ENCODE measurements at places on chromosomes 4 and X.
A peak's percentile ranks its signal among the peaks of the same experiment; 100 is the strongest.

DNA sequence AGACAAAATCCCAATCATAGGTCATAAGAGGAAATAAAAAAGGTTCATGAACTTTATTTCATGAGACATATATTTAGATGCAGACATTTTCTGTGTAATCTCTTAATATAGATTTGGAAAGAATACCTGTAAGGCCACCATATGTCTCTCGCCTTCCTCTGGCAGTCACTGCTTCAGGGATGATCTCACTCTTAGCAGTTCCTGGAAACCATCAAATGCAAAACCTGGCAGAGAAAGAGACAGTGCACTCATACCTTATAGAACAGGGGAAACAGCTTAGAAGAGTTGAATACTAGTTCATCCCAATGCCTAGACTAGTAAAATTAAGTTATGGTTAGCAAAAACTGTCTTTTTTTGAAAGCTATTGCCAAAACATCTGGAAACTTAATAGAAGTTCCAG is 243.3 kb downstream of the GASK1B start:
- H3K4me1 ChIP-seq, result no peaks in the 10 kb centered on the region
- no peaks in the 10 kb centered on the region for H3K36me3 ChIP-seq
- no peak for DNase-seq
- no peaks in the 10 kb centered on the region for H3K27me3 ChIP-seq
- H3K4me3 ChIP-seq, result no peak overlapping the region

- H3K4me1 ChIP-seq, result no peaks in the 10 kb centered on the region
- H3K36me3 ChIP-seq, result no peaks in the 10 kb centered on the region
- no peak overlapping the region for H3K4me3 ChIP-seq
- DNase-seq, result no peak
Measured at GRCh38 chrX:11555759-11556158, 110.0 kb downstream of the ARHGAP6 start.

DNA sequence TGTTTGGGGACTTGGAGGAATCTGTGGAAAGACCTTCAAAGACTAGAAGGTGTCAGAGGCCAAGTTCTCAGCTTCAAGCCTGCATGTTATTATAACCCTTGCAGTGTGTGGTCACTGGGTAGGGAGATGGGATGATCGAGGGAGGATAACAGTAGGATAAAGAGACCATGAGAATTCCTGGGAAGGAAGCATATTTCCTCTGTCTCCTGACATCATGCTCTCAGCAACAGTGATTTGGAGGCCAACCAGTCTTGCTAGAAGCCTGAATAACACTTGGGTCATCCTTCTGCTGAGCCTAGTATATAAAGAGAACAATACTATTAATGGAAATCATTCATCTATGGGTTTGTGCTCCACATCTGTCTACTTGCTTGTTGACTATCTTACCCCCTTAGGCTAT is 40.9 kb upstream of the ANXA3 start:
- H3K4me3 ChIP-seq, result no peak overlapping the region
- peaks cover 6% of the 10 kb centered on the region for H3K27me3 ChIP-seq
- H3K36me3 ChIP-seq, result no peaks in the 10 kb centered on the region
- no peaks in the 10 kb centered on the region for H3K4me1 ChIP-seq

DNA sequence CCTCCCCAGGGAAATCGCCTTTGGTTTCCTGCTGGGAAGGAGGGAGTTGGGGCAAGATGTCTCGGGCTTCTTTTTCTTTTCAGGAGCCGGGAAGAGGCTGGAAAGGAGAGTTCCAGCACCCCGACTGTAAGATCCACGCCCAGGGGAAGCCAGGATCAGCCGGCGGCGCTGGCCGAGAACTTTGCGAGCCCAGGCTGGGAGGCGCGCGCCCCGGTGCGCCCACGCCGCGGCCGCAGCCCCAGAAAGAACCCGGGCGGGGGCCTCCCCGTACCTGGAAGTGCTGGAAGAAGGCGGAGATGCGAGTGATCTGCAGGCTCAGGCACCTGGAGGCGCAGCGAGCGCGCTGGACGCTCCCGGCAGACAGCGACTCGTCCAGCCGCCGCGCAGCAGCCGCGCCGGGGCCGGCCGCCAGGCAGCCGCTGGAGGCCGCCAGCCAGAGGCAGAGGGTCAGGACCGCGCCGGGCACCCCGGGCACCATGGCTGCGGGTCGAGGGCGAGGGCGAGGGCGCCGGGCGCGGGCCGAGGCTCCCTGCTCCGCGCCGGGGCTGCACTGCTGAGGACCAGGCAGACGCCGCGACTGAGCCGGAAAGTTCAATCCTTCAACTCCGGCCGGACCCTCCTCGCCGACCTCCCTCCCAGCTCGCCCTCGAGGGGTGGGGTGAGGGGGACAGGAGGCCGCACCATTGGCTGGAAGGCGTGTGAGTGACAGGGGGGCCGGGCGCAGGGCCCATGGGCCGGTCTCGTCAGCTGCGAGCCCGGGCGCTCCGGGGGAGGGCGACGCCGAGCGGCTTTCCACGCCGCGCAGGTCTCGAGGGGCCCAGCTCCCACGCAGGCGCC is at the start of gene ANOS1:
ANOS1 (minus strand) TSS at position 579 of the 837 bp plus-strand sequence; CDS start at position 478, 101 bp downstream.
- peaks cover 32% of the 10 kb centered on the region for H3K27me3 ChIP-seq
- no peak for DNase-seq
- no peak within 1 kb of the TSS for H3K27ac ChIP-seq
- H3K4me3 ChIP-seq, result peak within 1 kb of the TSS; percentile 25

GRCh38 chr4:184384810-184385557 is 89.4 kb downstream of the IRF2 start:
- no peak overlapping the region for H3K4me3 ChIP-seq
- peak overlapping the region; percentile 92 for H3K27ac ChIP-seq
- H3K4me1 ChIP-seq, result peaks cover 27% of the 10 kb centered on the region

GRCh38 chr4:188092824-188093223 is 16.6 kb downstream of the TRIML2 start:
- H3K27me3 ChIP-seq, result no peaks in the 10 kb centered on the region
- H3K27ac ChIP-seq, result no peak overlapping the region
- peak; percentile 20 for DNase-seq
- H3K4me3 ChIP-seq, result no peak overlapping the region
- H3K36me3 ChIP-seq, result no peaks in the 10 kb centered on the region

GRCh38 chr4:99062120-99062519 is 26.5 kb downstream of the ADH5 start:
- no peak overlapping the region for H3K4me3 ChIP-seq
- peaks cover 9% of the 10 kb centered on the region for H3K4me1 ChIP-seq
- H3K36me3 ChIP-seq, result peaks cover 11% of the 10 kb centered on the region
- DNase-seq, result peak; percentile 27

GRCh38 chr4:6617246-6617645 is 23.2 kb upstream of the MRFAP1 start:
- H3K36me3 ChIP-seq, result peaks cover 51% of the 10 kb centered on the region
- no peak for DNase-seq
- H3K27me3 ChIP-seq, result no peaks in the 10 kb centered on the region
- no peak overlapping the region for H3K4me3 ChIP-seq
- no peaks in the 10 kb centered on the region for H3K4me1 ChIP-seq
- no peak overlapping the region for H3K27ac ChIP-seq

DNA sequence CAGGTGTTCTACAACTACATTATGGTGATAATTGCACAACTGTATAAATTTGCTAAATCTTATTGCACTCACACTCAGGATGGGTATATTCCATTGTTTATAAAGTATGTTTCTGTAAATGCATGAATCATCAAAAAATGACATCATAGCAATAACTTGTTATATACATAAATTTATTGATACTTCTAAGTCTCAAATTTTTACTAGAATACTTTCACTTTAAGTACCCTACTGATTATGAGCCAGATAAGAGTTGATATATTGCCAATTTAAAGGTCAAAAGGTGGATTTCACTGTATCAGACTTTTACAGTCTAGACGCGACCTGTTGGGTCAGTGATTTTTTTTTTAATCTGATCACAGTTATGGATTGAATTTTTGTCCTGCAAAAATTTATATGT is 37.4 kb upstream of the MTMR1 start:
- no peak overlapping the region for H3K27ac ChIP-seq
- H3K36me3 ChIP-seq, result no peaks in the 10 kb centered on the region
- no peak for DNase-seq
- H3K4me3 ChIP-seq, result no peak overlapping the region
- H3K4me1 ChIP-seq, result no peaks in the 10 kb centered on the region
